COR-L47 (cell line): ENCODE measurements at places on chromosomes 5 and 9.

GRCh38 chr5:141734501-141735229 is 52.6 kb upstream of the ARAP3 start:
- no peak for DNase-seq

- DNase-seq: no peak
Measured at GRCh38 chr5:39399135-39400036, 25.4 kb downstream of the DAB2 start.

DNA sequence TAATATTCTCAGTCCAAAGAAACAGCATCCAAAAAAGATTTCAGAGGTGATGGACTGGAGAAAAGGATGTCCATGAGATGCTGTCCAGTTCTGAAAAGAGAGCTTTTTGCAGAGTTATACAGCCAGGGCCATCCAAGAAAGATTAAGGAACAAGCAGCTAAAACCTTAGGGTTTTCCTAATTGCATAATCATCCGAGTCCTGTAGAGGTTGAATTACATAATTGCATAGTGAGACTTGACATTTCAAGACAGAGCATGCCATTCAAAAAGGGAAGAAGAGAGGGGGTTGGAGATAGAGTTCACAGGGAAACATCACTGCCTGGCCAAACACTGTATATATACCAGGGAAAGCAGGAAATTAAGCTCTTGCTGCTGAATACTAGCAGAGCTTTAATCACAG is 1729.2 kb upstream of the WWC1 start:
- DNase-seq: no peak

DNA sequence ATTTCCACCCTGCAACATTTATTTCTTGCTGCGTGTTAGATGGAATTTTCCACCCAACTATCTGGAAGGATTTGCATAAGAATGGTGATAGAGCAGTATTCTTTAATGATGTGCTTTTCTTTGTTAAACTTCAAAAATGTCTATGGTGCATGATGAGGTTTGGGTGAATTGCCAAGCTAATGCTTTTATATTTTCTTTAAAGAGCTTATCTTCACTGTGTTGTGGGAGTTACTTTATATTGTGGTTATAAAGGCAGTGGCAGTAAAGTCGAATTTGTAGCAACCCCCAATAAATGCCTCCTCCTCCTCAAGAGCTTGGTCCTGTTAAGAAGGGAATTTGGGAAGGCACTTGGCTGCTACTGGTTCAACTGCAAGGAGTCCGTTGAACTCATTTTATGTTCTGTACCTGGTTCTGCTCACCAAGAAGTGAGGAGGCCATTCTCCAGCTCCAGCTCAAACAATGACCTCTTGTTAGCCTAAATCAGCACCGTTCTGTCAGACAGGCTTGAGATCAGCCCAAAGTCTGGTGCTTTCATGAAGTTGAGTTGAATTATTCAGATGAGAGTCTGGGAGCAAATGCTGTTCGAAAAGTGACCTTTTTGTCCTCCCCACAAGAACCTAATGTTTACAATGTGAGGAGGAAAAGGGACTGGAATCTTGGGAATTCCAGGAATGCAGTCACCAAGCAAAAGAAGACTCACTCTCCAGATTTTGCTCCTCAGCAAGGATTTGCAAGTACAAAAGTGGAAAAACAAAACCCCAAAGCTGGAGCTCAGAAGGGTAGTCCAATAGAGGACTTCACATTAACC is 217.0 kb downstream of the TMEM38B start:
- DNase-seq: no peak

GRCh38 chr9:33320568-33321261 is 30.4 kb downstream of the NFX1 start:
- DNase-seq: no peak

GRCh38 chr5:171680485-171680884 is 105.1 kb upstream of the SMIM23 start:
- DNase-seq: no peak

DNA sequence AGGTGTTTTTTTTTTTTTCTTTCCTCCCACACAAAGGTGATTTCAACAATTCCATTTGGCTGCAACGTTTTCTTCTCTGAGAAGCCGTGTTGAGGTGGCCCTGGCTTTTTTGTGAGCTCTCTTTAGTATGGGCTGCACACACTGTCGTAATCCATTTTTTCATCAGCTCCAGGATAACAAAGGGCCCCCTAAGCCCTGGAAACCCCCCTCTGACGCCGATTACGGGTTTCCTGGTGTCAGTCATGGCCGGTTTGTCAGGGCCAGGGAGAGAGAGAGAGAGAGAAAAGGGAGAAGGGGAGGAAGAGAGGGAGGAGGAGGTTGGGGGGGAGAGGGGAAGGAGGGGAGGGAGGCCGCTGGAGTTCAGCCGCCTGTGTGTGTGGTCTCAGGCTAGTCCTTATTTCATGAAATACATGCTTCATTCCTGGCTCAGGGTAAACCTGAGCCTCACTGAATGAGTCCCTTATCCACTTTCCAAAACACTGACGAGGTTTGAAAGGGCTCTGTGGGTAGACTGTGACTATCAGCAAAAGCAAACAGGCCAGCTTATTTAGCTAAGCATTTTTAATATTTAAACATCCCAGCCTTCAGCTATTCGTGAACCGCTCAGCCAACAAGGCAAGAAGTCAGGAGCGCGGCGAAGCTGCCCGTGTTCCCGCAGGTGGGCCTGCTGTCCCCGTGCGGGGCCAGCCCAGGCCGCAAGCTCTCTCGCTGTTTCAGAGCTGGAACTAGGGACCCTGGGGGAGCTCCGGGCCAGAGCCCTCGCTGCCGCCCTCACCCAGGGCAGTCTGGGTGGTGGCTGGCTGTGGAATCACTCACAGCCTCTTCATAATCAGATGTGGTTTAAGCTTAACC is 172.8 kb downstream of the ERCC6L2 start:
- no peak for DNase-seq
